ENCODE measurements at places on chromosomes 6 and 20.

- DNase-seq, result no peak
These were observed 234.2 kb downstream of the BCKDHB start for GRCh38 chr6:80340686-80341085.

DNA sequence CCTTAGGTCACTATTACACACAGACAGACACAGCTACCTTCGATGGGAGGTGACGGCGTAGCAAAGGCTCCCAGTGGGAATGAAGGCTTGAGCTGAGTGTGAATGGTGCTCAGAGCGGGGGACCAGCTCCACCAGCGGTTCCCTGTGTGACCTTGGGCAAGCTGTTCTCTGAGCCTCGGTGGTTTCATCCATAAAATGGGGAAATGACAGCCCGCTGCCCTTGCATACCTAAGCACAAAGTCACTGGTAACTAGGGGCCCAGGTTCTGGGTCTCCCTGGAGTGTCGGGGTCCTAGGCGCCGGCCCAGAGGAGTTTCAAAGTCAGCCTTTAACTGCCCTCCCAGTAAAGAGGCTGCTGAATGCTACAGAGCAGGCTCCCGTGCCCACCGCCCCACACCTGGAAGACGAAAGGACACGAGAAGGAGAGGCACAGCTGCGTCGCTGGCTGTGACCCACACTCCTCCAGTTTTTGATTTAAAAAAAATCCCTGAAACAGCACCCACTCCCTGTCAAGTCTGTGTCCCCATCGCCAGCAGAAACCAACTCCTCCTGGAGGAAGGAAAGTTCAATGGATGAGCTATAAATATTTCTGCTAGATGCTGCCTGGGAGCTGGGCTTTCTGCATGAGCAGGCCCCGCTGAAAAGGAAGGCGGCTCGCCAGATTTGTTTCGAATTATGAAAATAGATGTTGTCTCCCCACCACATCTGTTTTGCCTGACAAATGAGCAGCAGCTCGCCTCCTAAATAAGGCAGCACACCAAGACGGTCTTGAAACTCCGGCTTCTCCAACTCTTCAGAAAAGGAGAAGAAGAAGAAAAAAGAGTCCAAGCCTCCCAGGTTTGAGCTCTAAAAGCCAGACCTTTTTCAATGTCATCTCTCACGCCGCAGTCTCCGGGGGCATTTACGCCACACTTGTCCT is 27.4 kb downstream of the PMEPA1 start:
- DNase-seq, result no peak

DNA sequence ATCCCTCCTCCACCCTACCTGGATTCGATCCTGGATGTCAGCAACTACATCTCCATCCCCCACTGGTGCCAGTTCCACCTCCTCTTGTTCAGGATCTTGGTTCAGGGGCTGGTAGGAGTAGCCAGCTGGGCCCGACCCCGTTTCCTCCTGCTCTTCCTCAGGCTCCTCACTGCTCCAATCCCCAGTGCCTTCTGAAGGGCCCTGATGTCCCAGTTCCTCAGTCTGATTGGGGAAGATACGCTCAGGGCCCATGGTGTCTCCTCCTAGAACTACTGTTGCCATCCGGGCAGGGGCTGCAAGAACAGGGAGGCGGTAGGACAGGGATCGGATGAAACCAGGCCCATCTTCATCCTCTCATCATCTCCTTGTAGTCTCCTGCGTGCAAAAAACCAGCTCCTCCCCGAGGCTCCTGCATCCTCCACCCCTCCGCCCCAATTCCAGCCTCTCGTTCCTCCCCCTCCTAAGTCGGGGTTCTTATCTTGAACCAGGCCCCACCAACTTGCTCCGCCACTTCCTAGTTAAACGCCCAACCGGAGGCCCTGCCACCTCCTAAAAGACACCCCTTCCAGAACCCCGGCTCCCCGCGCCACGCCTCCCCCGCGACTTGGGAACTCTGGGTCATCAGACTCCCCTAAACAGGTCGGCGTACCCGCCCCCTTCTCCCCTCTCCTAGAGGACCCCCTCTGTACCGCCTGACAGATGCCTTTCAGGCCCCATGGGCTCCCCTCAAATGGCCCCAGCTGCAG is 476 bp downstream of the MEA1 start:
- DNase-seq, result no peak

DNA sequence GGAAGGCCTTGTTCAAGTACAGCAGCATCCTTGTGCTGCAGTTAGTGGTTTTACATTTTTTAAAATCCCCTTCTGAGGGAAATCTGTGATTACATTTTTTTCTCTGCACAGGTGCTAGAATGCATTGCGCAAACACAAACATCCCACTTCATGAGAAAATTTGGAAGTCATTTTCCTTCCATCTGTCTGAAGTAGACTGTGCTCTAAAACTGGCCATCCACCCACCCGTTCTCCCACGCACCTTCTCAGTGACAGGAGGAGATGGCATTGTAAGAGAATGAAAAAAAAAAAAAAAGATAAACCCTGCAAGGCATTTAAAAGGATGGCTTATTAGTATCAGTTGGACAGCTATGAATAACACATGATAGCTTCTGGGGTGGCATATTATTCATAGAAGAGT is 65.0 kb downstream of the SOBP start:
- no peak for DNase-seq

DNA sequence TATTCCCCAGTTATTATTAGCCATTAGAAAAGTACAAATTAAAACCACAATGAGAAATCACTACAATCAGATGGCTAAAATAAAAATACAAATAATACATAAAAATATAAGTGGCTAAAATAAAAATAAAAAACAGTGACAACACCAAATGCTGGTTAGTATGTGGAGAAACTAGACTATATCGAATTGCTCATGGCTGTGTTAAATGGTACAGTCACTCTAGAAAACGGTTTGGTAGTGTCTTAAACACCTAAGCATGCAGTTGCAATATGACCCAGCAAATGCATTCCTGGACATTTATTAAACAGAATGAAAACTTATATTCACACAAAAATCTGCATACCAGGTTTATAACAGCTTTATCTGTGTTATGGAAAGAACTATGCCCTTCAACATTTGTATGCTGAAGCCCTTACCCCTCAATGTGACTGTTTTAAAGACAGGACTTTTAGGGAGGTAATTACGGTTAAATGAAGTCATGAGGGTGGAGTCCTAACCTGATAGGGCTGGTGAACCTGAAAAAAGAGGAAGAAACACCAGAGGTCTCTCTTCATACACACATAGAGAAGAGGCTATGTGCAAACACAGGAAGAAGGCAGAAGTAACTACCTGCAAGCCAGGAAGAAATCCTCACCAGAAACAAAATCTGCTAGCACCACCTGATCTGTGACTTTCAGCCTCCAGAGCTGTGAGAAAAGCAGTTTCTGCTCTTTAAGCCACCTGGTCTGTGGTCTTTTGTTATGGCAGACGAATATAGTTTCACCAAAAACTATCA is 84.9 kb downstream of the ASCC3 start:
- no peak for DNase-seq

All from activated CD4-positive, alpha-beta memory T cell treated with anti-CD3 and anti-CD28 coated beads for 36 hours (primary cell).